ENCODE measurements at places on chromosomes 1 and 21.

- no peak for DNase-seq
These were observed 89.3 kb downstream of the CDC14A start for GRCh38 chr1:100441651-100442050.

- DNase-seq = no peak
These were observed 86.4 kb upstream of the C1orf21 start for GRCh38 chr1:184300446-184300845.

GRCh38 chr1:998745-998994 is 1.2 kb downstream of the HES4 start:
- no peak for DNase-seq

GRCh38 chr1:230708631-230709580 is 5.0 kb downstream of the AGT start:
- DNase-seq = no peak

GRCh38 chr1:30403061-30403645 is 320.2 kb downstream of the MATN1 start:
- DNase-seq = no peak

DNA sequence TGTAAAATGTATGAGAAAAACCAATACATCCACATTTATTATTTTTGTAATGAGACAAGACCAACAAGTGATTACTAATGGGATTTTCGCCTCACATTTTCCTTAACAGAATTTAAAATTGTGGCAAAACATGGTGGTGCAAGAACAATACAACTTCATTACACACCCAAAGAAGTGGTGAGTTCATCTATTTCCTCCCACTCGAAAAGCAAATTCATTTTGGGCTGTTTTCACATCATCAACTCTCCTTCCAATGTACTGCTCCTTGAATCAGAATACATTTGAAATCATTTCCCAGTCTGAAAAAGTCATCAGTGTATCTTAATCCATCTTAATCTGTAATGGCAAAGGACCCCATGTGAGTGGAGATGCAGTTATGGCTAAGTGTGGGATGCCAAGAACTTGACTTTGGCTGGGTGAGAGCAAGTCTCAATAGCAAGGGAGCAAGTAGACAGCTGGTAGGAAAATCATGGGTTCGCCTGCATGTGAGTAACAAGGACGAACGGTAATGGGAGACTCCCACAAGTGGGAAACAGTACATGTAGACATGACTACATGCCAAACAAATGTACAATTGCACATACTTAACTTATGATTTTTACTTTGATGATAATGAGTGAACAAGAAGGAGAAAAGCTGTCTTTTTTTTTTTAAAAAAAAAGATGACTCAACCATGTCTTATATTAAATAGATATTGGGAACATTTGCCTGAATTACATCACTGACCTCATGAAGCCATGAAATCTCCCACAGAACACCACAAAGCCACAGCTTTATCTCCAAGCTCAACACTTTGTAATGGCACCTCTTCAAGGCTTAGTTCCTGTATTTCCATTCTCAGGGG is 46.0 kb downstream of the RUNX1 start:
- no peak for DNase-seq

DNA sequence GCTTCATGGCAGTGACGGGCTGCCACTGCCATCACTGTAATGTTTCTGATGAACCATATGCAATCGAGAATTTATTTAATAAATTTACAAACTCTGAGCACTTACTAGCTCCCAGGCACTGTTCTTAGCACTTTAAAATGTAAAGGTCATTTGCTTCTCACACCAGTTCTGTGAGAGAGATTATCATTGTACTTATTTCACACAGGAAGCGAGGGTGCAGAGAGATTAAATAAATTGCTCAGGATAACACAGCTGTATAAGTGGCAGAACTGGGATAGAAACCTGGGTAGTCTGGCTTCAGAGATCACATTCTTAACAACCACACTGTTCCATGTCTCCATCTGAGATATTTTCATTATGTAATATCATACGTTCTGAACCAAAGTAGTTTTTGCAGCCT is 119.9 kb downstream of the MAST2 start:
- DNase-seq = no peak

DNA sequence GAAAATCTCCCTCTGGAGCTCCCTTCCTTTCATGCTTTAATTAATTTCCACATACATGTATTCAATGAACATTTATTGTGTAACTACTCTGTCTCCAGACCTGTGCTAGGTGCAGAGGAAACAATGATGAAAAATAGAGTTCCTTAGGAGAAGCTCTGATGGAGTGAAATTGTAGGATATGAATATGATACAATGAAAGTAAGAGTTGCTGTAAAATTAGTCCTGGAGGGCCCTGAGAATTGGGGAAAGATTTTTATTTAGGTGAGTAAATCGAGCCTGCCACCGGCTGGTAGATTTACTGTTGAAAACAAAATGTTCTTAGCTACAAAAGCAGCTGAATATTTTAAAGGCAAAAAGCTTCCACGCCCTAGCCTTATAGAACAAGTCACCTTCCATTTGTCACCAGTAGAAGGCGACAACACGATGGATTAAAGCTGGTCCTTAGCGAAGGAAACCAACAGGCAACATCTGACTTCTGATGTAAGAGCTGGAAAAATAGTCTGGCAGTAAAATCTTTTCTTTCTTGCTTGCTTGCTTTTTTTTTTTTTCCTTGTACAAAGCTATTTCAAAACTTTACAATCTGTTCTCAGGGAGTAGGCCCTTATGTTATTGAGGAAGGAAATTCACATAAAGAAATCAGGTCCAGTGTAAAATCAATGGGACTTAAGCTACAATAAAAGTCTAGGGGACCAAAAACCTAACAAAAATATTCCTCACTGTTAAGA is 82.0 kb upstream of the ROR1 start:
- DNase-seq = peak; percentile 3

DNA sequence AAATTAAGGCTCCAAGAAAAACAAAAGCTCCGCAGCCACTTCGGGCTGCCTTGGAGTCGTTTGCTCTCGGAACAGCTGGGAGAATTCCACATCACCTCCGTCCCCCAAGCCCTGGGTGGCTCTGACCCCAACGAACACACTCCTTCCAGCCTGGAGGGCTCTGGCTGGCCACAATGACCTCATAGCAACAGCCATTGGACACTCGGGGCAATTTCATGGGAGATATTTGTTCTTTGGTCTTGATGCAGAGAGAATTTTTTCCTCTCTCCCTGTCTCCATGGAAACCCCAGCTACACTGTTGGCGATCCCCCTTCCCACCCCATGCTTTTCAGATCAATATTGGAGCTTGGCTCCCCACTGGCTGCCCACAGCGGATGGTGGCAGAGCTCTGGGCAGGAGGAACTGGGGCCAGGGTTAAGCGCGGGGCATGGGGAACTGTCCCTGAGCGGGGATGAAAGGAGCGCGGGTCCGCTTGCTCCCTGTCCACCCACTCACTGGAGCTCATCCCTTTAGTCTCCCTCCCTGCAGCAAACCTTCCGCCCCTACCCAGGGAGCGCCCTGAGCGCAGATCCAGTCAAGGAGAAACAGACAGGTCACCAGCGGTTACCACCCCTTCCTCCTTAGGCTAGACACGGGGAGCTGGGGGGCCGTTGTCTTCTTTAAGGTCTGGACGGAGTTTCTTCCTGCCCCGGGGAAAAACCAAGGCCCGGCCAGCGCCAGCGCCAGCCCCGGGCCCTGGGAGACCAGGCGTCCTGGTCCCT is 1.2 kb downstream of the WNT4 start:
- no peak for DNase-seq

- no peak for DNase-seq
These were observed 263.6 kb downstream of the DUSP10 start for GRCh38 chr1:221478050-221478949.

- no peak for DNase-seq
These were observed 231.9 kb upstream of the JUN start for GRCh38 chr1:59015708-59016107.

GRCh38 chr1:101653482-101653946 is 343.2 kb downstream of the OLFM3 start:
- no peak for DNase-seq

DNA sequence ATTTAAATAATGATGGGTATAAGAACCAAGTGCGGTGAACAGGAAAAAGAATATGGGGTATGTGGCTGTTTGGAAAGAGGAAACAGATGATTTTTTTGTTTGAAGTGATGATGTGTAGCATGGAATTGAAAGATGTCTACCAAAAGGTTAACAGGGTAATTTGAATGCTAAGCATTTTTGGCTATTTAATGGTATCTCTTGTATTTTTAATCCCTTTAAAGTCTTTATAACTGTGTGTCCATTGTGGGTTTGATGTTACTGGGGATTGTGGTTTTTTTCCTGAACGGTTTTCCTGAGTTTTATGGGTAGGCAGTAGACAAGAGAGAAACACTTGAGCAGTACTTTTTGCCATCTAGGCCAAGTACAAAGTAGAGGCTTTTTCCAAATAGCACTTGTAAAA is 63.2 kb downstream of the PRDM2 start:
- DNase-seq = no peak

DNA sequence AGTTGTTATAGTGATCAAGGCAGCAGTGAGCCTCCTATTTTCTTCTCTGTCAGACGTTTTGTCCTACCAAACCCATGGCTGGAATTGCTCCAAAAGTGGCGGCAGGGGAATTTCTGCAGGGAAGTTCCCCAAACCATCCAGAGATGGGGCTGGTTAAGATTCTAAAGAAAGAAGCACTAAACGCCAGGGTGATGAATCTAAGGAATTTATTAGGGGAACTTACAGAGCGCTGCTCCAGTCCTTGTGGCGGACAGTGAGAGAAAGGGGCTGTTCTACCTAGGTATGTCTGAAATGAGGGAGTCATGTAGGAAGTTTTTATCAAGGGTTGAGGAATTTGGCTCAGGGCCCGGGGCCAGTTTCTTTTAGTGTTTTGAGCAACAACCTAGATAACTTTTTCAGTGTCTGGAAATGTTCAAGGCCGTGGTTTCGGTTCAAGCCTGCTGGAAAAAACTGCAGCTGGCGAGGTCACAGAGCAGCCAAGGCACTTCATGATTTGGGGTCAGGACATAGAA is 222.4 kb upstream of the B3GALT2 start:
- no peak for DNase-seq

DNA sequence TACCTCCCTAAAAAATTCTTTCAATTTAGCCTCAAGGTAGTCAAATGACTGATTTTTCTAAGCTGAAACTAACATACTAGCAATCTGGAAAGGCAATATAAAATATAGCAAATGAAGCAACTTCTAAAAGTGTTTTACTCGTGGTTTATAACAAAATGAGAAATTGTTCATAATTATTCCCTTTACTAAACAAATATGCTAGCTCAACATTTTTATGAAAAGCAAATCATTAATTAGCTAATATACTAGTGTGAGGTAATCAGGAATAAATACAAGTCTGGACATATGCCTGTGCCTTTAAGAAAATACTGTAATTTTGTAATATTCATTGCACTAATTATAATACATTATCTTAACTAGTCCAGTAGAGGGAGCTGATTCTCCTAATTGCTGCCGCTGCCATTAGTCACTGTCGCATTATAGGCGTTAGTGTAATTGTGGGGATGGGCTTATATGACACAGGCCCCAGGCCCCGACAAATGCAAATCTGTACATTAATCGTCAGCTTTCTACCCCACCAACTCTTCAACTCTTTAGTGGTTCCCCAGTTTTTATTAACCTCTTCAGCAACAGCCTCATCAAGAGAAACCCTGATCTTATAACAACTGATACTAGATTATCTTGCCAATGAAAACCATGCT is 160.9 kb downstream of the GABPA start:
- peak; percentile 8 for DNase-seq

DNA sequence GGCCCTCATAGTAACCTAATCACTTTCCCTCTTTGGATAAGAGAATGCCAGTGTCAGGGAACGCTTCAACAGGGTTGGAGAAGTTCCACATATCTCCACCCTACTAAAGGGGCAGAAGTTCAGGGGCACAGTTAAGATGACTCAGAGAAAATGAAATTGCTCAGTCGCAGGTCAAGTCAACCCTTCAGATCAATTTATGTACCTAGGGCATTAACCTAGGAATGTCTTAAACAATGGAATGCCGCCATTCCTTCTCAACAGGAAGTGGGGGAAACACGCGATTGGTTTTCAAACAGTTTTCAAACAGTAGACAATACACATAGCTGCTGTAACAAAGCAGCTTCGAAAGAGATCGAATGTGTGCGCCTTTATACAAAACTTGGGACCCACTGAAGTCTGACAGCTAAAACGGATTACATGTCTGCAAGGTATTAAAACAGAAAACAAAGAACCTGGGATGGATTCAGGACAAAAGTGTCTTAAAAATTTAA is 897 bp downstream of the SLC25A24 start:
- no peak for DNase-seq

DNA sequence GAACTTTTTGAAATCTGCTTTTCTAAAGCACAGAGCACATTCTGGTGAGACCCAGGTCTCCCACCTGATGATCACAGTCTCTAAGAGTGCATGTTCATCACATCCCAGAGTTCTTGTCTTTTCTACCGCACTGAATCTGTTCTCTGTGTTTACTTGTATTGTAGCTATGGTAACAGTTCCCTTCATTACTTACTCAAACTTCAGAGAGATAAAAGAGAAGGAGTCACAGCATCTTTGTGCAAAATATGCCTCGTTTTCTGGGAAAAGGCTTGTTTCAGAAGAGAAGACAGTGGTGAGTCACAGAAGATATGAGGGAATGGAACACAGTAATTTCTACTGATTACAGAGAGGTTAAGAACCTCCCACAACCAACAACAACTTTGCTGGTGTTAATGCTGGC is 580.6 kb downstream of the PLA2G4A start:
- no peak for DNase-seq

DNA sequence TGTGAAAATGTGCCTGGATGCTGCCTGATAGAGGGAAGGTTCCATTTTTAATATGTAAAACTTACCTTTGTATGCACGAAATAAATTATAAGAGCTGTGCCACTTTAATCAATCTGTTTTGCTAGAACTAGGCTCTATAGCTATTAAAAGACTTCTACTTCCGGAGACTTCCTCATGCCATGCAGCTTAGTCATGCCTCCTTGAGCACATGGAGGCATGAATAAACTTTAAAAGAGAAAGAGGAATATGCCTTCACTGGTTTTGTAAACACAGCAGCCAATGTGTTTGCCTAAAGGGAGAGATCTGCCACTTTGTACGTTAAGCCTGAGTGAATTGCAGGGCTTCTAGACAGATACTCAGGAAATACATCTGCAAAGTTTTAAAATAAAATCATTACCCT is 604.6 kb downstream of the LRRIQ3 start:
- DNase-seq = no peak

Data from hematopoietic multipotent progenitor cell treated with erythropoietin and hydrocortisone succinate and interleukin-3 and kit ligand, for 15 days (in vitro differentiated cells).